ENCODE measurements at places on chromosomes 1 and 21.
A peak's percentile ranks its signal among the peaks of the same experiment; 100 is the strongest.

GRCh38 chr1:168879896-168880734 is 151.1 kb upstream of the DPT start:
- no peak for DNase-seq

DNA sequence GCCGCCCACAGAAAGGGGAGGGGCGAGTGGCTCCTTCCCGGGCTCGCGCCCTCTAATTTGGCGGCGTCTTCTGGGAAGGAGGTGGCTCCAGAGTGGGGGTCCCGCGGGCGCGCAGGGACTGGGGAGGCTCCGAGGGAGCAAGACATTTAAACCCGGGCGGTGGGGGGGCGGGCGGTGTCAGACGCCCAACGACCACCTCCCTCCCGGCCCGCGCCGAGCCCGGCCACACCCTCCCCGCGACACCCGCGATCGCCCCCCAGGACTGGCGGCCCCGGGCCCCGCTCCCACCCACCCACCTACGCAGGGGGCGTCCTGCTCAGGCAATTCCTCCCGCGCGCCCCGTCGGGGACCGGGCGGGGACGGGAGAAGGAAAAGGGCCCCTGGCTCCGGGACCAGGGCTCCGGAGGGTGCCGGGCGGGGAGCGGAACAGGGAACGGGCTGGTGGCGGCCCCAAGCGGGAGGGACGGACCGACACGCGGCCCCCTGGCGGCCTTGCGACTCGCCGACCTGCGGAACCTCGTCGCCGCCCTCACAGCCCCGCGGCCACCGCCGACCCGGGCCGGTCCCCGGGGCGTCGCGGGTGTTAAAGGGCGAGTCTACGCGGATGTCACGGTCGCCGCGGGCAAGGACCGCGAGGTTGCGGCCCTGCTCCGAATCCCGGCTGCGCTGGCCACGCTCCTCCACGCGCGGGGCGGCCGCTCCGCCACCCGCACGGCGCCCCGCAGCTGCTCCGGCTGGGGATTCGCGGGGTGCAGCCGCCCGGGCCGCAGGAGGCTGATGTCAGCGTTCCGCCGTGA is 94.0 kb upstream of the FMN2 start:
- DNase-seq = no peak

- DNase-seq = no peak
These were observed 622.6 kb downstream of the ADGRL2 start for GRCh38 chr1:82423174-82423815.

- no peak for DNase-seq
These were observed 18.6 kb upstream of the PTTG1IP start for GRCh38 chr21:44892095-44892494.

GRCh38 chr1:151737026-151737425 is 15.7 kb downstream of the RIIAD1 start:
- no peak for DNase-seq

GRCh38 chr1:27830621-27831440 is at the start of gene PPP1R8:
PPP1R8 (plus strand) TSS chr1:27830782; CDS start chr1:27830836, 54 bp downstream.
- peak; percentile 91 for DNase-seq

- no peak for DNase-seq
These were observed 24.8 kb upstream of the KCNE1 start for GRCh38 chr21:34536820-34537219.

- no peak for DNase-seq
These were observed 51.0 kb downstream of the SYDE2 start for GRCh38 chr1:85149805-85150204.

GRCh38 chr1:63134501-63135173 is 187.7 kb upstream of the FOXD3 start:
- no peak for DNase-seq

- no peak for DNase-seq
These were observed 70.1 kb downstream of the PCBP3 start for GRCh38 chr21:45713613-45714012.

- no peak for DNase-seq
These were observed 52.9 kb upstream of the CNTN2 start for GRCh38 chr1:204990059-204990664.

DNA sequence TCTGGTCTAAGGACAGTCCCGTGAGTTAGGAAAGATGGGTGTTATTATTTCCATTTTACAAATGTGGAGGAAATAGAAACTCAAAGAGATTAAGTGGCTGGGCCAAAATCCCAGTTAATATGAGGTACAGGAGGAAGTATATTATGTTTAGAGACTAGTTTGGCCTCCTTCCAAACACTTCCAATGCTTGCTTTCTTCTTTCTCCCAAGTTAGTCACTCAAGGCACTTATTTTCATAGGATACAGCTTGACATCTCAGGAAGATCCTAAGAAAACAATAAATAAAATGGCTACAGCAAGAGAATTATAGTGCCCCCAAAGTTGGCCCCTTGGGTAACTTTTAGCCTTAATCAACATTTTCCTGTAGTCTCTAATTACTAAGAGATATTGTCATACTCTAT is 47.5 kb upstream of the IPO9 start:
- no peak for DNase-seq

GRCh38 chr1:221644145-221644448 is 97.8 kb downstream of the DUSP10 start:
- DNase-seq = no peak

DNA sequence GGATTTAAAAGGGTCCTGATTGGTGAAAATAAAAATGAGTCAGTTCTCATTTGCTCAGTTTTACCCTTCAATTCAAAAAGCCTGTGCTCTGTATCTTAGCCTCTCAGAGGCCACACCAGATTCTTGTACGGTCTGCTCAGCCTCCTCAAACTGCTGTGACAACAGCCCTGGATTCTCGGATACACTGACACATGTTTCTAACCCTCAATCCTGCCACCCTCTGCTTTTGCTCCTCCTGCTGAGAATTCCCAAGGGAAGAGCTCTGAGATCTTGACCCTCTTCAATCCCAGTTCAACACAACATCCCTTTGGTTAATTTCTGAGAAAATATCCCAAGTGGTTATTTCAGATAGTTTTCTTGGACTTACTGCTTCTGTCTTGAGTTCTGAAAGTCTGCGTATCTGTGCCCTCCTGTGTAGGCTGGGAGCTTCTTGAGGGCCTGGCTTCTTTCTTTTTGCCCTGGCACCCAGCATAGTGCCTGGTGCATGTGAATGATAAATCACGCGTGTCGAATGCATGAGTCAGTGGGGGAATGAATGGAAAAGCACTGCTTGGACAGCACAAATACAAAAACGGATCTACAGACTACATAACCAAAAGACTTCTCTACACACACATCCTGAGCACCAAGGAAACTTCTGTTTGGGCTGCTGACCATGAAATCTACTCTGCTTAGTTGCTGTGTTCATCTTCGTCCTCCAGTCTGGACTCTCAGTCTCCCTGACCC is 24.5 kb downstream of the IRF2BP2 start:
- DNase-seq = no peak

DNA sequence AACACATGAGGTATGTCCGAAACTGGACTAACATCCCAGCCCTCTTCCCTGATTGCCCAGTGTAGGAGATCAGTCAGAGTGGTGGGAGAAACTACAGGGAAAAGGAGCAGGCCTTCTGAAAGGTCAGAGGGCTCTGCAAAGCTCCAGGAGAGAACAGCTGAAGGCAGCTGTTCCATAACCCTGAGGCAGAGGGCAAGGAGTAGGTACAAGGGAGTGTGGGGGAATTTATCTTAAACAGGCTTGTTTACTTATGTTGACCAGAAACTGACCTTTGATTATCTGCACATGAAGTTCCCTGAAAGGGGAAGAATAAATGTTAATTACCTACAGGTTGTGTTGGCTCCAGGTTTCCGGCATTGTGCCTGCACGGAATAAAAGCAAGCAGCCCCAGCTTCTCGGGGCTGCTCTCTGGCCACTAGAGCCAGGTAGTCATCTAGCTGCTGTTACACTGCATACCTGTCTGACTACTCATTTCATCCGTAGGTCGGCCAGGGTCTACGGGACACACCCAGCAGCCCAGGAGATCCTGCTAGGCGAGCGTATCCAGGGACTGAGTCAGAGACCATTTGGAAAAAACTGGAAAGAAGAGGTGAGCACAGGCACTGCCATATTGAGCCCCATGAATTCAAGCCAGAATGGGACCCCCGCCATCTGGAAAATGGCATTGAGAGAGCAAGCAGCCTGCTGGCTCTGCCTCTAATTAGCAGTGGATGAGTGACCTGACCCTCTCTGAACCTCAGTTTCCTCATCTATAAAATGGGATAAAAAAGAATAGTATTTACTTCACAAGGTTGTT is 14.9 kb upstream of the PAQR7 start:
- DNase-seq = peak; percentile 84

- DNase-seq = no peak
These were observed 852 bp upstream of the RAVER2 start for GRCh38 chr1:64743954-64744491.

GRCh38 chr1:153032073-153032472 is 1.1 kb downstream of the SPRR1B start:
- no peak for DNase-seq

DNA sequence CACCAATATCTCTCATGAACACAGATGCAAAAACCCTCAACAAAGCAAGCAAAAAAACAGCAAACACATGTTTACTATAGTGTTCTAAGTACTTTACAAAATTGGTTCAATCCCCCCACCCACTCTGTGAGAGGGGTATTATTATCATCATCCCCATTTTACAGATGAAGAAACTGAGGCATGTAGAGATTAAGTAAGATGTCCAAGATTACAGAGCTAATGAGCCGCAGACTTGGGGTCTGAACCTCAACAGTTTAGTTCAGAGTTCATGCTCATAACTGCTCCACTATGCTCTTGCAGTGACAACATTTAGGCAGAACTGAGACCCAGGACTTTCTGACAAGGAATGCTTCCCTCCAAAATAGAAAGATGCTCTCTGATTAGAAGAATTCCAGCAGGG is 21.9 kb downstream of the CLSTN1 start:
- no peak for DNase-seq

DNA sequence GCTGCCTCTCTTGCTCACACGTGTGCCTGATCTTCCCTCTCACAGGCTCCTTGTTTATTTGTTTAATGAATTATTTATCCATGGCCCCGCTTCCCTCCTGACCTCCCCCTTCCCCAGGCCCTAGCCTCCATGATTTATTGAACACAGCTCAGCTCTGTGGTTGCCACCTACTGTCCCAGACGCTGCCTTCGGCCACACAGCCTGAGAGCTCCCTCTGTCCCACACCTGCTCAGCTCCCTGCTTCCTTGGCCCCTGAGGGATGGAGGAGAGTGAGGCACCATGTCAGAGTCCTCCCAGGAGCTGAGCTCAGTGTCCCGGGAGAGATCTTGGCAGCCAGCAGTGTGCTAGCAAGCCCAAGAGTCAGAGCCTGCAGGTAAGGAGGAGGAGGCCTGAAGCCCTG is 3.1 kb upstream of the EFNA3 start:
- no peak for DNase-seq

DNA sequence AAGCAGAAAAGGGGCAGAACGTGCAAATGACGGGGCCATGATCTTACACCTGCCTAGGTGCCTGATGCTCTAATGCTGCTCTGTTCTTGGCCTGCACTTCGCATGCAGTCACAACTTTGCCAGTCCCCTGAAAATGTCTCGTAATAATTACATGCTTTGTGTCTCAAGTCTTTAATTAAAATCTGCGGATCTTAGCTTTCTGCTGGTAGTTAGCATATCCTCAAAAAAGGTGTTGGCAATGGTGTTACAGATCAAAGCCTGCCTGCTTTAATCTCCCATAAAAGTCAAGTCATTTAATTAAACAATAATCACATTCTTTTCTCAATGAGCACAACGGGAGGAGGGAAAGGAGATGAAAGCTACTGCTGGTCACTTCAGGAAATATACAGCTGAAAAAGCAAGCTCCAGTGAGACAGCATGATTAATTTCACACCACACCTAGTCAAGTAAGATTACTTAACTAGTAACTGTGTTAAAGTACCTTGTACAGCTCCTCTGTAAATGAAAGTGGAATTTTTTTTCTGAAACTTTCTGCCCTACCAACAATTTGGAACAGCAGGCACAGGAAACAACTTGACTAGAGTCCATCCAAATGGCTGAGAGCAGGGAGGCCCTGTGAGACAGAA is 45.8 kb downstream of the STX6 start:
- DNase-seq = no peak

DNA sequence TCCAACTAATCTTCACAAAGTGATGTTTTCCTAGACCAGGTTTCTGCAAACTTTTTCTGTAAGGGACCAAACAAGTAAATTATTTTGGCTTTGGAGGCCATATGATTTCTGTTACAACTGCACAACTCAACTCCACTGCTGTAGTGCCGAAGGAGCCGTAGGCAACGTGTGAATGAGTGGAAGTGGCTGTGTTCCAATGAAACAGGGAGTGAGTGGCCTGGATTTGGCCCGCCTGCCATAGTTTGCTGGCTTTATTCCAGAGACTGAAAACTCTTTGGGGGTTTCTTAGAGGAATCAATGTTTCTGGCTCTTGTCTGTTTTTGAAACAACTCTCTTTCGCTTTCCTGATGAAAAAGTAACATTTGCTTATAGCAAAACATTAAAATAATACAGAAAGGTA is 12.6 kb upstream of the ACTL8 start:
- DNase-seq = no peak

DNA sequence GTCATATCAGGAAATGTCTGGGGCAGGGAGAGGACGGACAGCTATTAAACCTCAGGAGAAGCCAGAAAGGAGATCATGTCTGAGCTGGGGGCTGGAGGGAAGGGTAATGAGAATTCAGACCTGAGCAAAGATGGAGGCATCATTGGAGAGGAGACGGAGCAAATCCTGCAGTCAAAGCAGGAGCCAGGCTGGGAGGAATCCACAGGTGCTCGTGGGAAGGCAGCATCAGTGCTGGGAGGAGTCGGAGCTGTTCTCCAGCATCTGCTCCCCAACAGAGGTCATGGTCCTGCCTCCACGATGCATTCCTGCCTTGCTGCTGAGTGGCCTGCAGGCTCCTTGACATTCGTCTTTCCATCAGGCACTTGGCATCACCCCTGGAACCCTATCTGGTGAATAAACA is 148.3 kb upstream of the RAB4A start:
- no peak for DNase-seq

DNA sequence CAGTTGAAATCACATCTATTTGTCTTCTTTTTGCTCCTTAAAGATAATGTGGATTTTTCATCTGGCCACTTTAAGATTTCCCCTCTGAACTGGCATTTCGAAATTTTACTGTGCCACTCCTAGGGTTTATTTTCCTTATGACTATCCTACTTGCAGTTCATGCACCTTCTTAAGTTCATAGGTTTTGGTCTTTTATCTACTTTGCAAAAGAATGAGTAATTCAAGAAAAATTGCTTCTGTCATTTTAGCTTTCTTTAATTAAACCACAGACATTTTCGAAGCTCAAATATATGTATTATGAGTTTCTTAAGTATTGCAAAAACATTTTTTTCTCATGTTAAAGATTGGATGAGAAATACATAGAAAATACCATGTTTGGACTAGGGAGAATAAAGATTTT is 1244.8 kb upstream of the TMPRSS15 start:
- no peak for DNase-seq

GRCh38 chr1:3356827-3357460 is 97.5 kb upstream of the ARHGEF16 start:
- no peak for DNase-seq

GRCh38 chr21:42330380-42331371 is 15.5 kb upstream of the TFF3 start:
- DNase-seq = peak; percentile 61

- peak; percentile 84 for DNase-seq
These were observed 2.8 kb downstream of the MYCL start for GRCh38 chr1:39898648-39899603.

- no peak for DNase-seq
These were observed 21.0 kb downstream of the SLC37A1 start for GRCh38 chr21:42534421-42535378.

GRCh38 chr1:30095451-30096025 is 627.8 kb downstream of the MATN1 start:
- no peak for DNase-seq
